Renal pelvis (tissue), 12 donors: ENCODE measurements at places on chromosomes 2 and 18.
A peak's percentile ranks its signal among the peaks of the same experiment; 100 is the strongest.

DNA sequence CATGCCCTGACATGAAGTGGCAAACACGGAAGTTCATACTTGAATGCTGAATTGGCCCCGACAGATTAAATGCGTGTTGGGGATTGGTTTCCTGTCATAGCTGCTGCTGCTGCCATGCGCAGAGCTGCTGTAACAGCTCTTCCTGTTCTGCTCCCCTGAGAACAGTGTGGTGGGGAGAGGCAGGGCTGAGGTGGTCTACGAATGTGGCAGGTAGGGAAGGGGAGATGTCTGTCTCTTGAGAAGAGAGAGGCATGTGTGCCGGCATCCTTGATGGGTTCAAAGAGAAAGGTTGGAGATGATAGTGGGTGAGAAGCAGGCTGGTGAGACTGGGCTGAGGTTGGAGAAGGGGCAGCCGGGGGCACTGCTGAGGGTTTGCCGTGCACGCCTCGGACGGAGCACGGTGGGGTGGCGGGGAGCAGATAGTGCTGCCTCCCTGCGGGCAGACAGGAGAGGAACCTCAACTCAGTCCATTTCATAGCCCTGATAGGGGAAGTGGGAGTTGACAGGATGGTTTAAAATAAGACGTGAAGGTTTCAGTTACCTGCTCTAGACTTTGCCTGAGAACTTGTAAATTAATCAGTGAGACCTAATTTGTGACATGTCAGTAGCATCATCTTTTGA is 46.1 kb downstream of the TMEM185B start:
- no peak for DNase-seq

- no peak for DNase-seq
These were observed 53.6 kb upstream of the RFX8 start for GRCh38 chr2:101528501-101528900.

GRCh38 chr2:118508282-118508681 is 339.2 kb downstream of the EN1 start:
- no peak for DNase-seq

DNA sequence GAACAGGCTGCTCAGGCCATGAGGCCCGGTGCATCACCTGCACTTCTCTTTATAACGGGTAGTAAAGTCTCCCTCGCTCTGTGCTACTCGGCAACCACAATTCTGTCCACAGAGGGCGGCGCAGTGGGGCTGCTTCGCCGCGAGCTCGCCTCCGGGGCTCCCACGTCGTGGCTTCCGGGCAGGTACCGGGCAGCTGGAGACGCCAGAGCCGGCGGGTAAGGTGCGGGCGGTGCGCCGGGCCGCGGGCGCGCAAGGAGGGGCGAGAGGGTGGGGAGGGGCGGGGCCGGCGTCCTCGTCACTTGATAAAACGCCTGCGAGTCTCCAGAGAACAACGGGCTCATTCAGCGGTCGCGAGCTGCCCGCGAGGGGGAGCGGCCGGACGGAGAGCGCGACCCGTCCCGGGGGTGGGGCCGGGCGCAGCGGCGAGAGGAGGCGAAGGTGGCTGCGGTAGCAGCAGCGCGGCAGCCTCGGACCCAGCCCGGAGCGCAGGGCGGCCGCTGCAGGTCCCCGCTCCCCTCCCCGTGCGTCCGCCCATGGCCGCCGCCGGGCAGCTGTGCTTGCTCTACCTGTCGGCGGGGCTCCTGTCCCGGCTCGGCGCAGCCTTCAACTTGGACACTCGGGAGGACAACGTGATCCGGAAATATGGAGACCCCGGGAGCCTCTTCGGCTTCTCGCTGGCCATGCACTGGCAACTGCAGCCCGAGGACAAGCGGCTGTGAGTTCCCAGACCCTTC is at the start of gene ITGA6:
TSS of gene ITGA6 (plus strand) at position 331 of the 734 bp plus-strand sequence.
- peak; percentile 71 for DNase-seq

DNA sequence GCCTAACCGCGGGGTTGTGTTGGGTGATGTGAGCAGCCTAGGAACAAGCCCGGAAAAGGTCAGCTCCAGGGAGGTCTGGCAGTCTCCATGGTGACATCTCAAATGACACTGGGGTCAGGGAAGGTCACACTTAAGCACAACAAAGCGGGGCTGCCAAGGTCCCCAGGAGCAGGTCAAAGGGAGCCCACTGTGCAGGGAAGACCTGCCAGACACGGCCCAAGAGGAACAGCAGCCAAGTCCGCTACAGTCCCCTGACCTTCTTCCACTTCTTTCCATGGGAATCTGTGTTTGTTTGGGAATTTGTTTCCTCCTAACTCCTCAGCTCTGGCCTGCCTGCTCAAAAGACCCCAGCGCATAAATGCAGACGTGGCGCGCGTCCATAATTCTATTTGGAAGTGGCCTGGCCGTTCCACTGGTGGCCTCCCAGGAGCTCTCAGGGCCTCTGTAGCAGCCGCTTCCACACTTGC is 232.1 kb upstream of the COPS8 start:
- no peak for DNase-seq

DNA sequence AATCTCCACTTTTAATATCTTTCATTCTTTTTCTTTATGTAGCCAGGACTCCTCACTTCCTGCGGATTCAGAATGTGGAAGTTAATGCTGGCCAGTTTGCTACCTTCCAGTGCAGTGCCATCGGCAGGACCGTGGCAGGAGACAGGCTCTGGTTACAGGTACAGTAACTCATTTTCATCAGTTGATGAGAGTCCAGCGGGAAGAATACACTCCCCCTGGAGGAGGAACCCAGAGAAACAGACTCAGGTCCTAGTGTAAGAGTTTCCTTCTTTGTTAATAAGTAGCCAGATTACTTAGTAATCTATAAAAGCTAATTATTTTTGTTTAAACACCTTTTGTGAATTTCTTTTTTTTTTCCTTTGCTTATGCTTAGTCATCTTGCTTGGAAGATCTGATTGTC is 359.4 kb downstream of the PTPRM start:
- DNase-seq = peak; percentile 73

DNA sequence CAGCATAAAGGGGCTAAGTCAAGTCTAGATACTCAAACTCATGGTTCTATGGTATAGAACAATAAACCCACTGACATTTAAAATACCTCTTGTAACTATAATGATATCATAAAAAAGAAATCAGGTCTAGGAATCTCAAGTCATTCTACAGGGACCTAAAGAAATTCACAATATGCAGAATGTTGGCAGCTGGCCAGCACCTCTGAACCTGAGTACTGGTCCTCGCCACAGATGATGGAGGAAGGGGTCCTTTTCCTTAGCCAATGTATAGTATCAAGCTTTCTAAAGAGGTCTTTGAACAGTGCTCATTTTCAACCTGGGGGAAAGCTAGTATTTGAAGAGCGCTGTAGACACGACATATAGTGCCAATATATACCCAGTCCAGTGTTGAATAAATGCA is 108.4 kb upstream of the ITGB6 start:
- DNase-seq = no peak

- DNase-seq = no peak
These were observed 97.4 kb downstream of the ADD2 start for GRCh38 chr2:70670626-70671025.

DNA sequence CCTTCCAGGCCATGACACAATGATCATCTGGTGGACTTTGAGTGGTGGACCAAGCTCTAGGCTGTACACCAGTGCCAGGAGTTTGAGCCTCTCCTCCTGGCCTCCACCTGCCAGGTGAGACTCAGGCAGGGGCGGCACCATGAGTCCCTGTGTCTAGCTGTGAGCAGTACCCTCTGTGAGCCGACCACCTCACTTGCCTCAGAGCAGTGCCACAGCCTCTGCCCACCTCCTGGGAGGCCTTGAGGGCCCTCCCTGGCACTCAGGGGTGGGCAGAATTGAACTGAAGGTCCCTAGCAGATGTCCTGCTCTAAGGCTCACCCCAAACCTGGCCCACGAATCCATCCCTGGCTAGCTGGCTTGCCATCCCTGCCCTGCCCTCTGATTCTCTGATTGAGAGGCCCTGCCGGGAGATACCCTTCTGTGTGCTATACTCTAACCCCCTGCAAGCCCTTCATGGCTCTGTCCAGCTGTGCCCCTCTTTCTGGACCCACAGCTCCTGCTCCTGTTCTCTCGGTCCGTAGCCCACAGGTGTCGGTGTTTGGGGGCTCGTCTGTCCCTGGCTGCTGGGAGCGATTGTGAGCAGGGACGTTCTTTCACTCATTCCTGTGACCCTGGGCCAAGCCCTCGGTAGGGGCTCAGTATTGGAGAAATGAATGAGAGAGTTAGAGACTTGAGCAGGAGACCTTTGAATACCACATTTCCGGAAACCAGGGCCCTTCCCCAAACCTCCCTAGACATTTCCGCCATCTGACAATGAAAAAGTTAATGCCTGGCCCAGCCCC is 70.0 kb downstream of the INHBB start:
- DNase-seq = no peak
